ENCODE measurements at places on chromosomes 16 and 17.

- DNase-seq: no peak
Observed at GRCh38 chr17:63519116-63519881, 3.9 kb upstream of the KCNH6 start.

GRCh38 chr17:16997514-16998429 is 25.9 kb upstream of the TNFRSF13B start:
- DNase-seq: no peak

DNA sequence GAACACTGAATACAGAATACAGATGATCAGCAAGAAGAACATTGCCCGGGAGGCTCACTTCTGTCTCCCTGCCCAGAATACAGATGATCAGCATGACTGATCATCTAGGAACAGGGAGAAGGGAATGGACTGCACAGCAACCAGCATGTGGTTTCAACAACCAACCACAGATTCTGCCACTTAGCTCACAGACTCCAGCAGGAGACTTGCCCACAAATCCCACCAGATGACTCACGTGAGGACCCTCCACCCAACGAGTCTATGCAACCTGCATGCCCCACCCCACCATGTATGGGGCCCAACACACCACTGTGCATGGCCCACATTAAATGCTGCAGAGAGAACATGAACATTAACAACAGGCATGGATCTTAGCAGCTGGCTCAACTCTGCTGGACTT is 36.1 kb upstream of the ALOX12 start:
- no peak for DNase-seq

- no peak for DNase-seq
Observed at GRCh38 chr16:28318042-28318744, 25.9 kb downstream of the SBK1 start.

DNA sequence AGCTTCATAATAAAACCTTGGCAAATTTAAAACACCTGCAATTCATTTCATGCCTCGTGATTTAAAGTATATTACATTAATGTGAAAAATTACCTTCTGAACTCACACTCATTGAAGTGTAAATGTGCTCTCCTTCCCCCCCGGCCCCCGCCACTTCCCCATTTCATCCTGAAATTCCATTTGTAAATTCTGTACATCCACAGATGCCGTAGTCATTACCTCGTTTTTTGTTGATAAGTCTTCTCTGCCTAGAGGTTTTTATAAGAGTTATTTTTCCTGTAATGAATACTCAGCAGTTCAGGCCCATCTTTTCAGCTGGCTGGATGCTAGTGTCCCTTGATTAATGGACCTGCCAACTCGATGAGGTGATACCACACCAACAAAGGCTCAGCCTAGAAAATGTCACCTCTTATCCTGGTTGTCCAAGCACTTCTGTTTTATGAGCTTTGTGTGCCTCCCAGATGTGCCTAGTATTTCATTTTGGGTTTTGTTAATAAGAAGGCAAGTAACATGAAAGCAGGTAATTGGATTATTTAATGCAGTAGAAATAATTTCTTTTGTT is 64.8 kb upstream of the KIFC3 start:
- no peak for DNase-seq

GRCh38 chr17:68221786-68222185 is 26.1 kb upstream of the AMZ2 start:
- DNase-seq: no peak

GRCh38 chr16:9666834-9667480 is 515.3 kb downstream of the GRIN2A start:
- DNase-seq: no peak

DNA sequence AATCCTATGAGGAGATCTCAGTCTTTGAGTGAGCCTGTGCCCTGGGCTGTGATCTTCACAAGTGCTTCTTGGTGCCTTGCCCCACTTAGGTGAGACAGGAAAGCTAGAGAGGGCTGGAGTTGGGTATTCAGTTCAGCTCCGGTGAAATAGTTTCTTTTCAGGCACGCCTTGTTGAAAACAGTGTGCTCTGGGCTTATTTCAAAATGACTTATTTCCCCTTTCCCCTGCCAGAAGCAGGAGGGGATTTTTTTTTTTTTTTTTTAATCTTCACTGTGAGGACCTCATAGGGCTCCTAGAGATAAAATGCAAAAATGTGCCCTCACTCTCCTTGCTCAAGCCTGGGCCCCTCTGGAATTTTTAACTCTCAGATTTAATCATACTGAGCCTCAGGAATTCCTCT is 27.2 kb downstream of the MOSMO start:
- DNase-seq: no peak

DNA sequence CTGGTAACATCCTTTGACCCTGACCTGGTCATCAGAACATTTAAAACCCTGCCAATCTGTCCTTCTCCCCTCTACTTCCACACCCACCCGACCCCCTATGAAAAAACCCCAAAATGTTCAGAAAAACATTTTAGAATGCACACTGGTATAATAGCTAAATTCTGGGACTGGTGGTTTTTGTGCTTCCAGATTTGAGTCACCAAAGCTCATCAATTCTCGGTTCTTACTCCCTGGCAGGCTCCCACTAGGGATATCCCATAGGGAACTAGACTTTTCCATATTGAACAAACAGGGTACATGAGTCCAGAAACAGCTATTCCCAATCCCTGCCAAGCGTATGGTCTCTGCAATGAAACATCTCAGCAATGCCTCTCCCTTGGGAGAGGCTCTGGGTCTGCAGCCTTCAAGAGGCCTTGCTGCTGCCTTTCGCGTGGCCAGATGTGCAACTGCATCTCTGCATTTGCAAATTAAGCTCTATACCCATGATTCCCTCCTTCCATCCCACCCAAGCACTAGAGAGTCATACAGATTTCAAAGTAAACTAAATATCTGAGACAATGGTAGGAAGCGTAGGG is 67.7 kb downstream of the SMG6 start:
- DNase-seq: no peak

DNA sequence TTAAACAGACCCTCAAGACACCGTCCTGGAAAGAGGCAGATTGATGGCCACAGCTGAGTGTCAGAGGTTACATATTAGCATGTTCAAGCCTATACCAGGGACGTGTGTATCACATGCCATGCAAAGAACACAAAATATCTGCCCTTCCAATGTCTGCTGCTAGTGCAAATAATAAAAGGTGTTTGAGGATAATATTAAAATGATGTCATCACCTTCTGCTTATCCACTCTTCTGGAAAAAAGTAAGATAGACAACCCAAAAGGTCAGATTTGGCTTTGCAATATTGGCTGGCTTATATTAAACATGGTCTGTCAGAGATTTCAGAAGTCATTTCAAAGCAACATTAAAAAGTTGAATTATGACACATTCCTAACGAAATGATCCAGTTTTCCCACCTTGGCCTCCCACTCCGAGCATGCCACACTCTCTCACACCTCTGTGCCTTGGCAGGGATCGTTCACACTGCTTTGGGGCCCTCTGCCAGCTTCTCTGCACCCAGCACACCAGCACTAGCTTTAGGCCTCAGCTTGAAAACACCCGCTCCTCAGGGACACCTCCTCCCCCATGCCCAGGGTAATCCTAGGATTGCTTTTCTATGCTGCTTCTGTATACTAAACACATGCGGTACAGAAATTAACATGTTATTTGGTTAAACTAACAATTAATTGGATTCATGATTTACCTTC is 248.2 kb downstream of the NTN1 start:
- DNase-seq: no peak

- DNase-seq: no peak
Observed at GRCh38 chr16:79150151-79150550, 450.4 kb downstream of the MAF start.

DNA sequence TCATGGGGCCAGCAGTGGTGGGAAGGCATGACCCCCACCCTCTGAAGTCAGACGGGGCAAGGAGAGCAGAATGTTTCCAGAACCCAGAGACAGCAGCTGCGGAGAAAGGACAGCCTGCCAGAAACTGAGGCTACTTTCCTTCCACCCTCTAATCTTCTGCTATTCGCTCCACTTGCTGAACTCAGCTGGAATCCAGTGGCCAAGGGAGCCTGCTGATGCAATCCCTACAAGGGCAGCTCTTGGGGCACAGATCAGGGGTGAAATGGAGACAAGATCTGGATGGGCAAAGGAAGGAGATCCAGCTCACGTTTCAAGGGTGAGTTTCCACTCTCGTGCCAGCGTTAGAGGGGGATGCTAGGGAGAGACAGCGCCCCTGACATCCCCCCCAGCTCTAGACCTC is 479.1 kb downstream of the SLC39A11 start:
- DNase-seq: no peak

DNA sequence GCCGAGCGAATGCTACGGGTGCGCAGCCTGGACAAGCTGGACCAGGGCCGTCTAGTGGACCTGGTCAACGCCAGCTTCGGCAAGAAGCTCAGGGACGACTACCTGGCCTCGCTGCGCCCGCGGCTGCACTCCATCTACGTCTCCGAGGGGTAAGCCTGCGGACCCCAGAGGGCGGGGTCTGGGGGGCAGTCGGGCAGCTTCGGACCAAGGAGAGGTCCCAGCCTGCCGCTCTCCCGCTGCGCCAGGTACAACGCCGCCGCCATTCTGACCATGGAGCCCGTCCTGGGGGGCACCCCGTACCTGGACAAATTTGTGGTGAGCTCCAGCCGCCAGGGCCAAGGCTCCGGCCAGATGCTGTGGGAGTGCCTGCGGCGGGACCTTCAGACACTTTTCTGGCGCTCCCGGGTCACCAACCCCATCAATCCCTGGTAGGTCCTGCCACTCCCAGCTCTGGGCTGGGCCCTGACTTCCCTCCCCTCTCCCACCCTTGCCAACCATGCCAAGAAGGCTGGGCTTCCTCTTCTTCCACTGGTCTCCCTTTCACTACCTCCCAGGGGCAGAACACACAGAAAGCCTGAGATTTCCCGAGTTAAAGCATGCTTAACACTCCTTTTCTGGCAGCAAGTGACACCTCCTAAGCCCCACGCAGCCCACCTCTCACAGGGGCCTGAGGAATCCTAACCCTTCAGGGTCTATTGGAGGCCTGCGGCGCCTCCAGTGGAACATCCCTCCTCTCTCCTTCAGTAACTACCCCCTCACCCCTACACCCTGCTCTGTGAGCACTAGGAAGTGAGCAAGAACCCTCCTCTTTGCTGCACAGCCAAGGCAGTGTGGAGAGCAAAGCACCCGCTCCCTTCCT is 3.2 kb downstream of the NAGS start:
- DNase-seq: no peak

- DNase-seq: no peak
Observed at GRCh38 chr17:63222655-63223054, 223.5 kb downstream of the CYB561 start.

DNA sequence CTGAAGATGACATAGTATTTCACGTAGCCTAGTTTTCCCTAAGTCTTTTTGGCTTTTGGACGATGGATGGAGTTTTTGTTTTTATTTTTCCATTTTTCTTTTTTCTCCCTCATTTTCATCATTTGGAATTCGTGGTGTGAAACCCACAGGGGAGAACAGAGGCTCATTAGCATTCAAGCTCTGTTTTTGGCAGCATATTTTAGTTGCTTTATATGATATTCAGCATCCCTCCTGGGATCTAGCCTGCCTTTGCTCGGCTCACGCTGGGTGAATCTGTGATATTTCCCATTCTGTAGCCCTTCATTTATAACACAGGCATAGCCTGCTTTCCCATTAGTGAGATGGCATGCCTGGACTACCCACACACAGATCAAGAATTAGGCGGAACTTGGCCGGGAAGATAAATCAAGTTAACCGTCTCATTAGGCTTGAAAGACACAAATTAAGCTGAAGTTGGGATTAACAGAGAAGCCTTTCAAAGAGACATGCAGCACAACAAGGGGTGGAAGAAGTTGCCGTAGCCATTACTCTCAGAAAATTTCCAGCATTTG is 20.1 kb upstream of the CLEC19A start:
- DNase-seq: no peak

GRCh38 chr17:65279456-65279855 is 142.3 kb downstream of the RGS9 start:
- DNase-seq: no peak

- no peak for DNase-seq
Observed at GRCh38 chr16:48182979-48183537, 27.3 kb upstream of the ABCC12 start.

GRCh38 chr16:19415918-19416317 is 1.8 kb upstream of the TMC5 start:
- DNase-seq: no peak

GRCh38 chr17:53630638-53631037 is 192.1 kb upstream of the KIF2B start:
- DNase-seq: no peak

GRCh38 chr17:81139428-81139827 is 25.9 kb upstream of the PVALEF start:
- DNase-seq: no peak

- DNase-seq: no peak
Observed at GRCh38 chr16:87196231-87196630, 121.0 kb downstream of the C16orf95 start.

GRCh38 chr17:35433075-35433894 is 985 bp upstream of the SLFN12 start:
- DNase-seq: peak; percentile 60

DNA sequence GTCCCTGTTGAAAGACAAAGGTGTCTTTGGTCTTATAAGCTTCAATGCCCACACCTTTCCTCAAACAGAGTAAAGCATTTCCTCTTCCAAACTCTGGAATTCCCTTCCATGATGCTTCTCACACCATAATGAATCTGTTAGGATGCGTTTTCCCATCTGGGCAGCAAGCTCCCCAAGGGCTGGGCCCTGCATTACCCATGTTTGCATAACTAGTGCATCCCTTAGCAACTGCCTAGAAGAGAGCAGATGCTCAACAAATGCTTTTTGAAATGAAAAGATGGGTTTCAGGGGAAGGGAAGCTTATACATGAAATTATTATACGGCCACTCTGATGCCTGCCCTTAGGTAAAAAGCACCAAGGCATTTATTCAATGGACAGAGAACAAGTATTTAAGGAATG is 124.5 kb upstream of the CCL2 start:
- no peak for DNase-seq

DNA sequence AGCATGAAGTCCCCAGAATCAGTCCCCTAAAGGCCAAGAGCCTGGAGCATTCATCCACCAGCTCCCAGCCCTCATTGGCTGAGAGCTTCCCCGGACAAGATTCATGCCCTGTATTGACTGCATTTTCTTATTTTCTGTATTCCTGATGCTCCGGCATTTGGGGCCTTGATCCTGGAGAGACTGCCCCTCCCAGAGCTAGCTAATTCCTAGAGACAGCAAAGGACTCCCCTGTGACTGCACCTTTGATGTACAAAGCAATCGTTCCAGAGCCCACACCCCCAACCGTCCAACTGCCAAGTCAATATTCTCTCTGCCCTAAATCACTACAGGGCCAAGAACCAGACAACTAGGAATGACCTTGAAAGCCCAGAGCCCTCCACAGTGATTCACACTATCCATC is 93.4 kb upstream of the CDH5 start:
- no peak for DNase-seq

GRCh38 chr17:39751637-39752036 is 13.9 kb downstream of the GRB7 start:
- no peak for DNase-seq

GRCh38 chr16:24580665-24581064 is 41.3 kb downstream of the RBBP6 start:
- DNase-seq: no peak

DNA sequence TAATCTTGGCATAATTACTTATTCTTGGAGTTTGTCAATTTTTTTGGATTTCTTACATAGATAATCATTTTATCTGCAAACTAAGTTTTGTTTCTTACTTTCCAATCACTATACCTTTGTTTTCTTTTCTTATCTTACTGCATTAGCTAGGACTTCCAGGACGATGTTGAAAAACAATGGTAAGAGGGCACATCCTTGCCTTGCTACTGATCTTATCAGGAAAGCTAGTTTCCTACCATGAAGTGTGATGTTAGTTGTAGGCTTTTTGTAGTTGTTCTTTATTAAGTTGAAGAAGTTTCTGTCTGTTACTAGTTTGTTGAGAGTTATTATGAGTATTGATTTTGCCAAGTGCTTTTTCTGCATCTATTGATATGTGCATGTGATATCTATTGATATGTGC is 31.0 kb downstream of the CDH13 start:
- no peak for DNase-seq

GRCh38 chr17:19250421-19251173 is 13.4 kb downstream of the EPN2 start:
- no peak for DNase-seq
